Hematopoietic multipotent progenitor cell treated with erythropoietin and hydrocortisone succinate and interleukin-3 and kit ligand, for 15 days (in vitro differentiated cells): ENCODE measurements at places on chromosomes 4 and X.

DNA sequence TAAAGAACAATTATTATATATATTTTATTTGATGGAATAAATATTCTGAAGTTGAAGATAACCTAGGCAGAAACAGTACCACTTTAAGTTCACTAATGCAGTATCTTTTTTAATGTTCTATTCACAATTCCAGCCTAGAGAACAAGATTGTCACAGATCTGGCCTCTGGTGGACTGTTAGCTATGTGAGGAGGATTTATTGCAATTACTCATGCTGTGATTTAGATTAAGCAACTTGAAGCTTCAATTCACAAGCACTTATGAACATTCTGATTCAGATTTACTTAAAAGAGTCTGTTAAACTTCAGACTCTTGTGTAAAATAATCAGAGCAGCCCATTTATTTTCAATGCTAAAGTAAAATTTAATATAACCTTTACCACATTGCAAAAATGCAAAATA, 1489.8 kb downstream of the STIM2 start:
- no peak for DNase-seq

- DNase-seq = peak; percentile 59
These were observed 4.8 kb upstream of the DAPP1 start for GRCh38 chr4:99811850-99812249.

GRCh38 chrX:24396931-24397279, 36.5 kb downstream of the SUPT20HL1 start:
- DNase-seq = no peak

- no peak for DNase-seq
These were observed 203.7 kb downstream of the NSUN7 start for GRCh38 chr4:40953283-40954087.

GRCh38 chr4:112889619-112890527, 159.6 kb upstream of the ANK2 start:
- no peak for DNase-seq

GRCh38 chr4:41658163-41658562, 90.4 kb downstream of the PHOX2B start:
- DNase-seq = no peak

GRCh38 chrX:16240231-16240905, 73.1 kb downstream of the MAGEB17 start:
- DNase-seq = no peak

DNA sequence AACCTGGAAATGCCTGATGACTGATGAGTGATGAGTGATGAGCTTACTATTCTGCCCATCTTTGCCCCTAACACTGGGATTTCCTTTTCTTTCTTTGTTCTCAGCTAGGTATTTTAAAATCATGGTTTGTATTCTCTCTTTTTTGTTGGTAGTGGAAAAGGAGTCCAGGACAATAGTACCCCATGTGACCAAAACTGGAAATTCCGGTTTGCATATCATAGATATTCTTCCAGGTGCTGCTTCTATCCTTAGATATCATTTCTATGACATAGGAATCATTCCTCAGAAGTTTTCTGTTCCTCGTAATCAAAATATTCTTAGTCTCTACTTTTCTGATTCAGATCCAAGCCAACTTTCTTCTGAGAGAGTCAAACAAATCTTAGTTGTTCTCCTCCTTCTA, 320.5 kb upstream of the TET2 start:
- no peak for DNase-seq

- no peak for DNase-seq
These were observed 1190.4 kb downstream of the TECRL start for GRCh38 chr4:63218856-63219255.

DNA sequence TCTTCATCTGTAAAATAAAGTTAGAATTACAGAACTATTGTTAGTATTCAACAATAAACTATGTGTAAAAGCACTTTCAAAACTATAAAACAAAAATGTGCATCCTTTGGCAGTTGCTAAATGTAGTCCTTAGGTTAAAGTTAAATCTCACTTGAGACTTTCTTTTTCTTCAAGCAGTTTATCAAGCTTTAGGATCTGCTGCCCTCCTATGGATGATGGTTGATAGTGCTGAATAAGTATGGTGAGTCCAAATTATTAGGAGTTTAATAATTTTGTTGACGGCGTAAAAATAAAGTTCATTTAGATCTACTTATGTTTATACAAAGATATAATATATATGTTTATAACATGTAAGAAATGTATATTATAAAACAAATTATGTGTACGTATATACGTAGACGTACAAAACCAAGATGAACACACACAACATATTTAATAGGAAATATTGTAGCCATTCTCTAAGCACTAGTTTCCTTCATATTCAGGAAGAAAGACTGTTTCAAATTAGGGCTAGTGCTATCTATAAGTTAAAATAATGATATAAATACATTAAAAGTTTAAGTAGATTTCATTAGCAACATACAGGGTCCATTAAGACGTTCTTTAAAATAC, 22.3 kb downstream of the UGT2A2 start:
- DNase-seq = no peak

GRCh38 chr4:26952891-26953290, 92.2 kb downstream of the STIM2 start:
- no peak for DNase-seq

DNA sequence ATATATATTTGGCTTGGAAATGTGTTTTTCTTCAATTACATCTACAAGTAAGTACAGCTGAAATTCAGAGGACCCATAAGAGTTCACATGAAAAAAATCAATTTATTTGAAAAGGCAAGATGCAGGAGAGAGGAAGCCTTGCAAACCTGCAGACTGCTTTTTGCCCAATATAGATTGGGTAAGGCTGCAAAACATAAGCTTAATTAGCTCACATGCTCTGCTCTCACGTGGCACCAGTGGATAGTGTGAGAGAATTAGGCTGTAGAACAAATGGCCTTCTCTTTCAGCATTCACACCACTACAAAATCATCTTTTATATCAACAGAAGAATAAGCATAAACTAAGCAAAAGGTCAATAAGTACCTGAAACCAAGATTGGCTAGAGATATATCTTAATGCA, 26.1 kb downstream of the NUDT6 start:
- no peak for DNase-seq

GRCh38 chr4:123555807-123556273, 159.2 kb downstream of the SPRY1 start:
- DNase-seq = no peak

DNA sequence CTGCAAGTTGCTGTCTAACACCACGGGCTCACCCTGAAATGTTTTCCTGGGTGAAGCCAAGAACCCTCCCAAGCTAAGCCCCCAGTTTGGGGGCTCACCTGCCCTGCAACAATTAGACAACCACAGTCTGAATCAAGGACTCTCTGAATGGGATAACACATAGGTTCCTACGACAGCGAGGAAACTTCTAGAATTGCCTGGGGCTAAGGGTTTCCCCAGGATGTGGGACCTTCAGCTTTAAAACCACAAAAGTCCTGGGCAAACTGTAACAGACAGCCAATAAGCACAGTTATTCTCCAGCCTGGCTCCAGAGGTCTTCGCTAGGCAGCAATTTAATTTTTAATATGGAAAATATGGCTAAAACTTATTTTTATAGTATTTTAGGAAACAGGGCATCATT, 162.6 kb downstream of the PRKX start:
- DNase-seq = no peak

GRCh38 chr4:175127314-175127713, 209.2 kb downstream of the ADAM29 start:
- DNase-seq = no peak

- DNase-seq = no peak
These were observed 1627.4 kb downstream of the STIM2 start for GRCh38 chr4:28488021-28488420.

- no peak for DNase-seq
These were observed 66.2 kb upstream of the AFAP1 start for GRCh38 chr4:8005814-8006215.

GRCh38 chr4:8830056-8830455, 41.6 kb downstream of the HMX1 start:
- no peak for DNase-seq

- no peak for DNase-seq
These were observed 253.4 kb downstream of the TMA16 start for GRCh38 chr4:163747886-163748285.

DNA sequence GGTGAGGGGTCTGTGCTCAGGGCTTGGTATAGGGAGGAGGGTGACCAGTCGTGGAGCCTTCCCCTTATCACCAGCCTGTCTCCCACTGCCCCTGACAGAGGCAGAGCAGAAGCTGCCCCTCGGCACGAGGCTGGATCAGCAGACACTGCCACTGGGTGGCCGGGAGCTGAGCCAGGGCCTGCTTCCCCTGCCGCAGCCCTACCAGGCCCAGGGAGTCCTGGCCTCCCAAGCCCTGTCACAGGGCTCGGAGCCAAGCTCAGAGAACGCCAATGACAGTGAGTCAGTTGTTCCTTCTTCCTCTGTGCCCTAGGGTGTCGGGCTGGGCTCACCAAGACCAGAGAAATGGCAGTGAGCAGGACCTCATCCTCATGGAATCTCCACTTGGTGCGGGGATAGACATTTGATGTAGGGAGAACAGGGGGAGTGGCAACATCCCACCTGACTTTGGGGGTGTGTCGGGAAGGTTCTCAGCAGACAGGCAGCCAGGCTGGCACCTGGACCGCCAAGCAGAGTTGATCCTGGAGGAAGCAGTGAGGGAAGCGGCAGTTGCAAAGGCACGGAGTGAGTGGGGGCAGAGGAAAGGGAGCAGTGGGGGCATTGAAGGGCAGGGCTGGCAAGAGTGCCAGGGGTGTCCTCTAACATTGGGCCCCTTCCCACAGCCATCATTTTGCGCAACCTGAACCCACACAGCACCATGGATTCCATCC, 14.3 kb upstream of the UBA1 start:
- DNase-seq = no peak

- no peak for DNase-seq
These were observed 11.5 kb downstream of the LIAS start for GRCh38 chr4:39470402-39470801.

GRCh38 chr4:106195435-106195950, 120.5 kb downstream of the TBCK start:
- no peak for DNase-seq

DNA sequence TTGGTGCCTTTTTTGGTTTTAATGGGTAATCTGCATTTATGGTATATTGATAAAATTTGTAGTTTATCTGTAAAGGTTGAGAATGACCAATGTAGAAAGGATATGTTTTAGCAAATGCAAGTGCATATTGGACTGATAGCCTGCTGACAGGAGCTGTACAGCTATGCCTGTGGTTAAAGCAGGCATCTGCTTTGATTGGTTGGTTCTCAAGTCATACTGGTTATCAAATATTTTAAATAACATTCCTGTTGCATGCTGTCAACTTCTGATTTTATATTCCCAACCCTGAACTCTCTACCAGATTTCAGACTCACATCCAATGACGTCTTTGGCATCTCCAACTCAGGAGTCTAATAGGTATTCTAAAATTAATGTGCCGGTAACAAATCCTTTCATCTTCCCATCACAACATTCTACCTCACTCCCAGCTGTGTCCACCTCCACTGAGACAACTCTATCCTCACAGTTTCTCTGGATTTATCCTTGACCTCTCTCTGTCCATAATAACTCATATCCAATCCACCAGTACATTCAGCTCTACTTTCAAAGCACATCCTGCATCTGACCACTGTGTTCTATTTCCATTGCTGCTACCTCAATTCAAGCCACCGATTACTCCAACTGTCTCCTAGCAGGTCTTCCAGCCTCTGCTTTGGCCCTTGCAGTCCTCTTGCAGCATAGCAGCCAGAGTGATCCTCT, 125.7 kb downstream of the CAMK2D start:
- no peak for DNase-seq

DNA sequence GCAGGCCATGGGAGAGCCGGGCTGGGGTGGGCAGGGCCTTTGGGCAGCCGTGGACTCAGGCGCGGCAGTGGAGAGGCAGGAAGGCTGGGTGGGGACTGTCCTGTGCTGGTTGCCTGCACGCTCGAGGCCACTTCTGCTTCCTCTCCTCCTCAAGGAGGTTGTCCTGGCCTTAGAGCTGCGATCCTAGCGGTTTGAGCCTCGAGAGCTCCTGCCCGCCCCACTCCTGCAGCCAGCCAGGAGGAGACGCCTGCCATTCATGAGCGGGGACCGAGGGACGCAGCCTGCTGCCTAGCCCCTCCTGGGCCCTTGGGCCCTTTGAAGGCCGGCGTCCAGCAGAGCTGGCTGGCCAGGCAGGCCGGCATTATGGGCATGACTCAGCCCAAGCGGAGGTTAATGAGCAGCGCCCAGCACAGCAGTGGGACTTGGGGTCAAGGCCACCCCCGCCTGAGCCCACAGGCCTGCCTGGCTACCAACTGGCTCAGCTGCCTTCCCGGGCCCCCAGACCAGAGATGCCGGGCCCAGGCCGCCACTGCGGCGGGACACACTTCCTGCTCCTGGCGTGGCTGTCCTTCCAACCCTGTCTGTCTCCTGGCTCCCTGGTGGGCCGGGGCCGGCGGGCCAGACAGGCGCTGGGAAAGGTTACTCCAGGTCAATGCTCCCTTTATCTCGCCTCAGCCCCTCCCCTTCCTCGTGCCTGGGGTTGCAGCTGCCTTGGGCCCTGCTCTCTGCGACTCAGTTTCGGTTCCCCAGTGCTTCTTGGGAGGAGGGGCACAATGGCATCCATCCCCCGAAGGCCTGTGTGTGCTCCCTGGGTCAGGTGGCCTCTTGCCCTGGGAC, 1.8 kb downstream of the ABCD1 start:
- peak; percentile 9 for DNase-seq

DNA sequence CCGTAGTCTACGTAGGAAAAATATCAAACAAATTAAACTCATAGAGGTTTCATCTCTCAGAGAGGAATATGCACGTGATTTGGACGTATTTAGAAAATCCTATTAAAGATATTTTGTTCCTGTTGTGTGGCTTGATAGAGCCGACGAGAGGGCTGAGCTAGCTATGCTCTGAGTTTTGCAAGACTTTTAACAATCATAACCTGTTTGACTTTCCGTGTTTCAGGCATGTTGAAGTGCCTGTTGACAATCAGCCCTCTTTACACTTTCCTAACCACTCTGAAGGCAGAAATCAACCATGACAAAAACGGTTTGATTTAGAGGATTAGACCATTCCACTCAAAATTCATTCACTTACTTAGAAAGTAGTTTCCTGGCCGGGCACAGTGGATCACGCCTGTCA, 297.3 kb downstream of the ASMT start:
- no peak for DNase-seq

GRCh38 chr4:141757287-141757686, 120.9 kb downstream of the IL15 start:
- DNase-seq = no peak

- DNase-seq = no peak
These were observed 2.4 kb upstream of the EGF start for GRCh38 chr4:109910256-109910655.
